SHP77 treated with DMSO at 0.1 percent for 48 hours (cell line): ENCODE measurements at places on chromosomes 7 and 10.
A peak's percentile ranks its signal among the peaks of the same experiment; 100 is the strongest.

DNA sequence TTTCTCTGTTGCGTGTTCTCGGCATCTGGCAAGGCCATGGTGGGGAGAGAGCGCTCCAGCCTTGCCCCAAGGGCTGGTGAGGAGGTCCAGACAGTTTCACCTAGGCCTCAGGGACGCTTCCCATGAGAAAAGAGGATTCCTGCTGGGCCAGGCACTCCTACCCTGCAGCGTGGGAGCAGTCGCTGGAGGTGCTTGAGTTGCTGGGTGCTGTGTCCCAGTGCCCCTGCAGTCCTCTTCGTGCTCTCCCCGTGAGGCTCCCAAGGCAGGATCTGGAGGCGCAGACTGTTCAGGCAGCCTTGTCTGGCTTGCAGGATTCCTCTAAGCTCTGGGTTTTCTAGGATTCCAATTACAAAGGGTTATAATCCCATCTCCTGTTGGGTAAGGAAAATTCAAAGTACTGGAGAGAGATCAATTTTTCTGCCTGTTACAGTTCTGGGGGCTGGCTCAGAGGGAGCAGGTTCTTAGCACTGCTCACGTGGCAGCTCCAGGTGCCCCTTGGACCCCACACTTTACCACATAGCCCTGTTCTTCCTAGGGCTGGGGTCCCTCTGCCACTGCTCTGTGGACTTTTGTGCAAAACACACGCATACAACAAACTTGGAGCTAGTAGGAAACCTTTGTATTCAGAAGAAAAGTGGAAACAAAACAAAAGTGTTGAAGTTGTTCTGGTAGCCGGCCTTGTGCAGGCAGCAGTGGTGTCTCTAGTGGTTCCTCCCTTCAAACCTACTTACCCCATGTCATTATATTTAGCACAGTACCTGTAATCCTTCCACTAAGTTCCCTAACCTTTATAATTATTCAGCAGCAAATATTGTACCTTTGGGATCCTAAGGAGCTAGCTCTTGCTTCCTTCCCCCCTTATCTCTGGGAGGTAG, 60.5 kb downstream of the CCNY start:
- DNase-seq: no peak

DNA sequence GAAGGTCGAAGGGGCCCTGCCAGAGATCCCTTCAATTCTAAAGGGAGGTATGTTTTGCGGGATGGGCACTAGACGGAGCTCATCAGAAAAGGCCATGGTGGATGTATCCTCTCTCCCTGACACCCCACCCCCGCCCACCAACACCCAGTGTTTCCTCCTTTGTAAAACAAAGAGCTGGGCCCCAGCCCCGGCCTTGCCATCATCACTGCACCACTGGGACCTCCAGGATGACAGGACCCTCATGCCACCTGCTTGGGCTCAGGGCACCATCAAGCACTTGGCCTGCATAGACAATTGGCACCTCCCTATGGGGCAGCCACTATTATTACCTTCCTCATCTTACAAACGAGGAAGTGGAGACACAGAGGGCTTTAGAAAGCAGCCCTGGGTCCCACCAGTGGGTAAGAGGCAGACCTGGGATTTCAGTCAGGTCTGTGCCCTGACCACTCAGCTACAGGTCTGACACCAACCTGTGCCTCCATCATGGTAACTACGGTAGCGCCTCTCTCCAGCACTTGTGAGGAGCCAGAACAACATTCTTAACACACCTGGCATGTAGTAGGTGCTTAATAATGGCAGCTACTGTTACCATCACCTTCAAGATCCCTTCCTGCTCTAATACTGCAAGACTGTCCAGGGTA, 2.0 kb downstream of the CALML3 start:
- no peak for DNase-seq

DNA sequence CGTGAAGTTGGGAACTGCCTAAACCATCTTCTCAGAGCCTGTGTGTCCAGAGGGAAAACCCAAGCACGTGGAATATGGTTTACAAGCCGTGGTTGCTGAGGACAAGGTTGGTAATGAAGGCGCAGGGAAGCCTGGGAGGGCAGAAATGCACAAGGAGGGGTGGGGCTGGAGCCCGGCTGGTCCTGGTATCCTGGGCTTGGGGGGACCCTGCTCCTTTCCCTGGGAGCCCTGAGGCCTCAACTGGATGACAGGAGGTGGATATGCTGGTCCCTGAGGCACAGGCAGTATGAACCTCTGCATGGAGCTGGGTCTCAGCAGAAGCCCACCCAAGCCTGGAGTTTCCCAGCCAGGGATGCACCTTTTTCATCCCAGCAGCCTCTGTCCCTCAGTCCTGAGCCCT, 80.3 kb upstream of the RET start:
- no peak for DNase-seq

GRCh38 chr7:28815928-28816373, 142.2 kb downstream of the TRIL start:
- no peak for DNase-seq

GRCh38 chr10:121516093-121516865, 82.0 kb downstream of the FGFR2 start:
- DNase-seq: no peak

GRCh38 chr7:148708026-148708885, 9.6 kb downstream of the CUL1 start:
- no peak for DNase-seq

- peak; percentile 43 for DNase-seq
Observed at GRCh38 chr10:7311218-7311849, 99.5 kb downstream of the SFMBT2 start.

GRCh38 chr7:32809347-32809746, 82.2 kb downstream of the KBTBD2 start:
- no peak for DNase-seq

DNA sequence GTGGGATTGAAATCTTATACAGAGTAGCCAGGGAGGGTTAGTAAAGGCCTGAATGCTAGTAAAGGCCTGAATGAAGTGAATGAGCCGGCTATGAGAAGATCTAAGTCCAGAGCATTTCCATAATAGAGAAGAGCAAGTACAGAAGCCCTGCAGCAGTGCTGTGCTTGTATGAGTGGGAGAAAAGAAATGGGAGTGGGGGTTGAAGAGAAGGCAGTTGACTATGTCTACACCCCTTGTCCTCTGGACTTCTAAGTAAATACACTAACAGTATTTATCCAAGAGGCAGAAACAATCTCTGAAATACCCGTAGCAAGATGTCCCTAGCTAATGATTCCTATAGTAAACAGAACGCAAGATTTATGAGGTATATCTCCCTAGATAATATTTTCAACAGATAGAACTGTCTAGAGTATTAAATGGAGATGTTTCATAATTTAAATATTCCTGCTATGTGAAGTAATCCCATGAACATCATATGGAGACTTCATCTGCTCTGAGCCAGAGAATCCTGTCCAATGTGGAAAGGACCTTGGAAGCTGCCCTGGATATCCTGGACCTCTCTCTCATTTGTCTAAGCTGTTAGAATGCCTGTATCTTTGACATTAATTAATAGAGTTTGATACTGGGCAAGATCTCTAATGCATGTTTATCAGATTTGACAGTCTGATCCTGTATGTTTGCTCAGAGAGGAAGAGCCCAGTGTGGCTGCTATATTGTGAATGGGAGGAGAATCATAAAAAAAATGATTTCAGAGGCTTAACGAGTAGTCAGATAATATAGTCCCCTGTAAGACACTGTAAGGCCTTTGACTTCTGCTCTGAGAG, 171.6 kb downstream of the LRRN3 start:
- DNase-seq: no peak

- no peak for DNase-seq
Observed at GRCh38 chr10:3868271-3868664, 83.3 kb upstream of the KLF6 start.

DNA sequence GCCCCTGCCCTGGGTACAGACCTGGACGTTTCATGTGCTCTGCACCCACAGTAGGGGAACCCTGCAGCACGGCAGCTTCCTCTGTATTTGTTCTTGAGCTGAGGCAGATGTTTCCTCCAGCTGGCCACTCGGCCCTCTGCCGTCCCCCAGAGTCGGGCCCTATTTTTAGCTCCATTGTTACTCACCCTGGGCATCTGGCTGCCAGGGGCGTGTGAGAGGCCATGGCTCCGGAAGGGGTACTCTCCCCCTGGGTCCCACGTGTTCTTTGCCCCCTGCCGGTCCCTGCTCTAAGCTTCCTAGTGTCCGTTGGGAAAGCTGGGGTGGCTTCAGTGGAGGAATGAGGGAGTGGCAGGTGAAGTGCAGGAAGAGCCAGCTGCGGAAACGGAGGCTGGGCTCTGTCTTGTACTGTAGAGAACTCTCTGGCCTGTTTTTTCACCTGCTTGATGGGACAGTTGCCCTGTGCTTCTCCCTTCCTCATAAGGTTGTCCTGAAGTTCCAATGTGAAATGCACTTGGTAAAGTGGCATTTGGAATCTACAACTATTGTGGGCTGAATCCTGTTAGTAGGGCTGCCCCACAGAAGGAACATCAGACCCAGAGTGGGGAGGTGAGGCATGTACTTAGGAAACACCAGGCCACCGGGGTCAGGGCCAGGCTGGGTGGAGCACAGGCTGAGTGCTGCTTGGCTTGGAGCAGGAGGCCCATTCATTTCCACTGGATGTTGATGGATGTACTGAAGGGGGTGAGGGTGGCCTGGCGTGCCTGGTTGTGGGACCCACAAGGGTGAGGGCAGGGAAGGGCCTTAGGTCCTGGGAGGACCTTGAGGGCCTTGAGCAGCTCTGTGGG, 30.6 kb downstream of the PALD1 start:
- DNase-seq: peak; percentile 46

DNA sequence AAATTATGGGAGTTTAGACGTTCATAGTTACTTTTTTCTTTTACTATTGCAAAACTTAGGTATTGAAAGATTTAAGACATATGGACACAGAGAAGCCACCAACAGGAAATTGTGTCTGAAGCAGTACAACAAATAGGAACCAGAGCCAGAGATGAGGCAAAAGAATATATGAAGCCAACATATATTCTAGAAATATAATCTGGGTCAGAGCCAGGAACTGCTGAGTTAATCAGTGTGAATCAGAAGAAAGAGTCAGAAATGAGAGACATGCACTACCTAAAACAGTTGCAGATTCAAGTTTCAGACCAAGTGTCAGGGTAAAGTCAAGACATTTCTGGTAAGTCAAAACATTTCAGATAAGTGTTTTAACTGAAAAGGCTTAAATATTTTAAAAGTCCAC, 67.7 kb downstream of the DGKB start:
- no peak for DNase-seq

DNA sequence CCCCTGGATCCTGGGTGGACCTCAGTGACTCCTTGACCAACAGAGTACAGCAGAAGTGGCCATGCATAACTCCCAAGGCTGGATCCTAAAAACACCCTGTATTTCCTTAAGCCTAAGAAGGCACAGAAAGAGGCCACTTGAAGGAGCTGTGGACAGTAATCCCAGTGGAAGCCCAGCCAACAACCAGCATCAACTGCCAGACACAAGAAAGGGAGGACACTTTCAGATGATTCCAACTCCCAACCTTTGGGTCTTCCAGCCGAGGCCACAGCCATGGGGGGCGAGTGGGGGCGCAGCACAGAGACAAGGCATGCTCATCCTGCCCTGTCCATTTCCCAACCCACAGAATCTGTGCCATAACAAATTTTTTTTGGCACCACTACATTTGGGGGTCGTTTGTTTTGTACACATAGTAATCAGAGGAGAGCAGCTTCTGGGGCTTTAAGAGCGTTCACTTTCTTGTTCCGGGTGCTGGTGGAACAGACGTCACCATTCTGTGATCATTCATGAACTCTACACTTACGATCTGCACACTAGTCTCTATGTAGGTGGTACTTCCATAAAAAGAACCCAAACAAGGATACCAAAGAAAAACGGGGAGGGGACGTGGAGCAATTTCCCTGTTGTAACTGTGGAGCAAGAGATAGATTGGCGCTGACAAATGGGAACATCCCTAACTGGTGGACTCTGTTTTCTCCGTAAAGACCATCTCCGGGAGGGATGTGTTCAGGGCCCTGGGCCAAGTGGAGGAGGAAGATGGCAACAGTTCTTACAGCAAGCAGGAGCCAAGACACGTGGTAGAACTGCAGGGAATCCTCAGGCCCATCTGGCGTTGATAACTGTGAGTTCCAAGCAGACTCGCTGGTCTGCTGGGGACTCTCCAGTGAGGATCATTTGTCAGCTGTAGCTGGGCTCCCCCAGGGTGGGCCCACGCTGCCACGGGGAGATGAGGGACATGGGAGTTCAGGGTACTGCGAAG, 6.0 kb upstream of the SLC29A3 start:
- DNase-seq: no peak

DNA sequence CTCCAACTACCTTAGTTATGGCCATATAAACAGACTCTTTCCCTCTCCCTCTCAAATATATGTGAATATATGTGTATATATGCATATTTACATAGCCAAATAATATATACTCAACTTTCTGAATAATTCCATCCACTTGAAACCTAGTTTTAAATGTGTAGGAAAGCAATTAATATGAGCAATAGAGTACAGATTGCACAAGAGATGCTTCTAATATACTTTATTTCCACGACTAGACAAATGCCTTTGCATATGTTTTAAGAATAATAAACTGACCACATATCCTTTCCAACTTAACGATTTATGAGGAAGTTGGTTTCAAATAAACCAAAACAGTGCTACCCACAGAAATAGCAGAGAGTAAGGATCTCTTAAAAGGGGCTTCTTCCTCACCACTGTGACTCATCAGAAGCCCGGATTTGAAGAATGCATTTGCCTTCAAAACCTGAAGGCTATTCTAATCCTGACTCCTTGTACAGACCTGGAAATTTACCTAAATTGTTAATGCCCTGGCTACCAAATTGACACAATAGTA, 266.3 kb downstream of the AHR start:
- no peak for DNase-seq

DNA sequence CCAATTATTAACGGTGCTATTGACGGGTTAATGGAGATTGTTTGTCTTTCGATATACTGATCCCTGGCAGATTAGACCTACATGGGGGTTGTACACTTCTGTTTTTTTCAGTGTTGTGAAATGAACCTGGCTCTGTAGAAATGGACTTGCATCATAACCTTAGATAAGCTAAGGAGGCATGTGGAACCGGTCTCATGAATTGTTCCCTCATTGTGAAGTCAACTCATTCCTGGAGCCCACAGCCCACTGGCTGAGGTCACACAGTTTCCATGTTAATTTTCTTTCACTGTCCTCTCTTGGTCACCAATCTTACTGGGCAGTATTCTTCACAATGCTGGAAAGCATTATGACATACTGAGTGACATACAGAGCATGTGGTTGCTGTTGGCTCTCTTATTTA, 202.8 kb downstream of the BMPER start:
- DNase-seq: no peak

- no peak for DNase-seq
Observed at GRCh38 chr10:52668024-52668423, 104.6 kb downstream of the MBL2 start.

DNA sequence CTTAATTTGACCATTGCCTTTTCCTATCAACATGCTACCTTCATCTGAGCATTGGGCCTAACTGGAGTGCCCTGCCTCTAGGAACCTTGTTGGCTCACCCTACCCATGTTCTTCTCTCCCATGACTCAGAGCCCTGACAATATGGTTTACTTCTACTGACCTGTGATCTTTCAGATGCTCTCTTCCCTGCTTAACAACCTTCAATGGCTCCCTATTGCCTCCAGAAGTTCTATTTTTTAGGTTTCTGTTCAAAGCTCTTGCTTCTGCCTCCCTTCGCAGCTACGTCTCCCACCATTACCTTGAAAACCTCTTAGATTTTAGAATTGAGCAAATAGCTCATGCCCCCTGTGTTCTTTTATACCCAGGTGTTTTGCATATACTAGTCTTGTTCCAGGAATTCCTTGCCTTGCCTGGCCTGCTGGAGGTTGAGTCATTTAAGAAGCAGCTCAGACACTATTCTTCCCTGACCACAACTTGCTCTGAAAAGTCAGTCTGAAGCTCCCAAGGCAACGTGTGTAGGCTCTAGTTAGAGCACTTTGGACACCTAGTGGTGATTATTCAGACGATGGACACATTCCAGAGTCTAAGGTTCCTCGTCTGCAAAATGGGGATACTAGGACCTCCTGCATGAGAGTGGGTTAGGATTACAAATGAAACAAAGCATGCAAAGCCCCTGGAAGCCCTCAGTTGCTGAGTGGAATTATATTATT, 64.4 kb upstream of the EMX2 start:
- DNase-seq: no peak
